Fibroblast of mammary gland (primary cell): ENCODE measurements at places on chromosomes 2 and 18.

DNA sequence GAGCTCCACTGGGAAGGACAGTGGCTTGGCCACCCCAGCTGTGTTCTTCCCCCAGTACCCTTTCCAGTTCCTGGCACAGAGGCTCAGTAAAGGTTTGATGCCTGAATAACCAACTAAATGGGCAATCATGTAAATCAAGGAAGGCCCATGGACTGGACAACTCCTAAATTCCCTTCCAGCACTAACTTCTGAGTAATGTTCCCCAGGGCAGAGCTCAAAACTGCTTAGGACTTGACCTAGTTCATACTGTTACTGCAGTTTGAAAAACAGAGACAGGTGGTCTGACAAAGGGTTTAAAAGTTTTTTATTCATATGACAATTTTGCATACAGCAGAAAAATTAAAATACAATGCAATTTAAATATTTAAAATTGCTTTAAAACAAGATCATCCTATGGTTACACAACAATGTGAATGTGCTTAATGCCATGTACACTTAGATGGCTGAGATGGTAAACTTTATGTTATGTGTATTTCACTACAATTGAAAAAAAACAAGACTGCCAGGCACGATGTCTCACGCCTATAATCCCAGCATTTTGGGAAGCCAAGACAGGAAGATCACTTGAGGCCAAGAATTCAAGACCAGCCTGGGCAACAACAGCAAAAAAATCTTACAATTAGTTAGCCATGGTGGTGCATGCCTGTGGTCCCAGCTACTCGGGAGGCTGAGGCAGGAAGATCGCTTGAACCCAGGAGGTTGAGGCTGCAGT lies 26.2 kb downstream of the PCBP1 start:
- DNase-seq = no peak

DNA sequence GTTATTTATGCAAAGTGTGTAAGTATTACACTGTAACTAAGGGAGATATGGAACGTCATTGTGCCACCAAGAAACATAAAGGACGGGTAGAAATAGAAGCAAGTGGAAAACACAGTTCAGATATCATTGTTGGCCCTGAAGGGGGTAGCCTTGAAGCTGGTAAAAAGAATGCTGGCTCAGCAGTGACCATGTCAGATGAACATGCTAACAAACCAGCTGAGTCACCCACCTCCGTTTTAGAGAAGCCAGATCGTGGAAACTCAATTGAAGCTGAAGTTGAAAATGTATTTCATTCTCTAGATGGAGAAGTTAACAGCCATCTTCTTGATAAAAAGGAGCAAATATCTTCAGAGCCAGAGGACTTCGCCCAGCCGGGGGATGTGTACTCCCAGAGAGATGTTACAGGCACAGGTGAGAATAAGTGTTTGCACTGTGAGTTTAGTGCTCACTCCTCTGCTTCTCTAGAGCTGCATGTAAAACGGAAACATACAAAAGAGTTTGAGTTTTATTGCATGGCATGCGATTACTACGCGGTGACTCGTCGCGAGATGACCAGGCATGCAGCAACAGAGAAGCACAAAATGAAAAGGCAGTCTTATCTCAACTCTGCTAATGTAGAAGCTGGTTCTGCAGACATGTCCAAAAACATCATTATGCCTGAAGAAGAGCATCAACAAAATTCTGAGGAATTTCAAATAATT lies 36.1 kb downstream of the ZNF407 start:
- DNase-seq = no peak

DNA sequence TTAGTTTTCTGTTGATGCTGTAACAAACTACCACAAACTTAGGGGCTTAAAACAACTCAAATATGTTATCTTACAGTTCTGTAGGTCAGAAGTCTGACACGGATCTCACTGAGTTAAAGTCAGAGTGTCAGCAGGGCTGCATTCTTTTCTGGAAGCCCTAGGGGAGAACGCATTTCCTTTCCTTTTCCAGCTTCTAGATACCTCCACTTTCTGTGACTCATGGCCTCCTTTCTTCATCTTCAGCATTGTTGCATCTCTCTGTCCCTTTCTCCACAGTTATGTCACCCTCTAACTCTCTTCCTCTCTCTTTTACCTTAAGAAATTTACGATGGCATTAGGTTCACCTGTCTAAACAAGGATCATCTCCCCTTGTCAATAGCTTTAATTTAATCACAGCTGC lies 13.3 kb upstream of the PPP4R1 start:
- peak; percentile 48 for DNase-seq

DNA sequence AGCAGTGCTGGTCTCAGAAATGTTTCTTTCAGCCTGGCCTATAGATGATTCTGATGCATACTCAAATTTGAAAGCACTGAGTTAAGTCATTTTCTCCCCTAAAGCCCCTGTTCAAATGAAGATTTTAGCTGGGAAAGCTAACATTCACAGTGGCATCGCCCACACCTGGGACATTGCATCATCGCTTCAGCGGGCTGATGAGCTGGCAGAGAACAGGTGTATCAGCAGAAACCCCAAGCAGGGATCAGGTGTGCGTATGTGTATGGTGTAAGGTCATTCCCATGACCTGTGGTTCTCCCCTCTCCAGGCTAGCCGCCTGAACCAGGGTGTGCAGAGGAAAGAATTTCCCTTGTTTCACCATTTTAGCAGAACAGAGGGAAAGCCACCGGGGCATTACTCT lies 56.3 kb downstream of the EPAS1 start:
- no peak for DNase-seq

- no peak for DNase-seq
Observed at GRCh38 chr2:143908843-143909242, 611.1 kb downstream of the ZEB2 start.

DNA sequence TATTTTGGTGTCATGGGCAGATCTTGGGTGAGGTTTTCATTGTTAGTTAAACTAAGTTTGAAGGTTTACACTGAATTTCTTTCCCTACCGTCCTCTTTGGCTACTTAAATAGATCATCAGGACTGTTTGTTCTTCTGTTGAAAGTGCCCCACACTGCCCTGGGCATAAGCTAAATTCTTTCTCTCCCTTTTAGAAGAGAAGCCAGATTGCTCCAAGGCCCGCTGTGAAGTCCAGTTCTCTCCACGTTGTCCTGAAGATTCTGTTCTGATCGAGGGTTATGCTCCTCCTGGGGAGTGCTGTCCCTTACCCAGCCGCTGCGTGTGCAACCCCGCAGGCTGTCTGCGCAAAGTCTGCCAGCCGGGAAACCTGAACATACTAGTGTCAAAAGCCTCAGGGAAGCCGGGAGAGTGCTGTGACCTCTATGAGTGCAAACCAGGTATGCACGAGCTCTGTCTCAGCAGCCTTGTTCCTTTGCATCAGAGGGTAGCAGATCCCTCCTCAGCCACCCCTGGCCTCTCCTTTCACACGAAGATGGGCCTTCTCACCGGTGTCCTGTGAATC lies 85.6 kb downstream of the CRIM1 start:
- no peak for DNase-seq

DNA sequence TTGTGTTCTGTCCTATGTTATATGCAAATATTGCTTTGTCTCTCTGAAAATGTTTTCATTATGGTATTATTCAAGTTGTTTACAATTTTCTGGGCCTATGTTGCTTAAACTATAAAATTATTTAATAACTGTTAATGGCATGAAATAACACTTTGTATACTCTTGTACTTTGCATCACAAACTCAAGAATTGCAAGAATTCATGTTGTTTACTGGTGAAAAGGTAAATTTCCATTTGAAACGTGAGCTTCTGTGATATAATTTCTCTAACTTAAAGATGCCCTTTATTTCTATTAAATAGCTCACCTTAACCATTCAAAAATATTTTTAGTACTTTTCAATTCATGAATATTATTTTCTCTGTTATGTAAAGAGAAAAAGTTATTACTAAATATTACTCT lies 1504.2 kb downstream of the SUCLG1 start:
- DNase-seq = no peak

DNA sequence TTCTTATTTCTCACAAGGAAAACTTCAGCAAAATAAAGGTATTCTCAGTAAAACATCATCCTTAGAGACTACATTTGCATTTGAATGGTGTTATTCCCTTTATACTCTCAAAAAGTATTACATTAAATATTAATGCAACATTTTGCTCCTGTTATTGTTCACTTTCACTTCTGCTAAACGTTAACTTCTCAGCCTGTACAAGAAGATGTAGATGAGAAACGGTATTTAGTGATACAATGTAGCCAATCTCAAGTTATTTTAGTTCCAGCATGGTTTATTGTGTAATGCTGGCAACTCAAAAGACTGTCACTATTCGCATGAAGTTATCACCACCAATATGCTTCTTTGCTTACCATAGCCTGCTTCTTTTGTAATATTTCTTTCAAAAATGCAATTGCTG lies 514.1 kb downstream of the CPS1 start:
- no peak for DNase-seq

- no peak for DNase-seq
Observed at GRCh38 chr2:109649736-109650695, 35.9 kb downstream of the SOWAHC start.

DNA sequence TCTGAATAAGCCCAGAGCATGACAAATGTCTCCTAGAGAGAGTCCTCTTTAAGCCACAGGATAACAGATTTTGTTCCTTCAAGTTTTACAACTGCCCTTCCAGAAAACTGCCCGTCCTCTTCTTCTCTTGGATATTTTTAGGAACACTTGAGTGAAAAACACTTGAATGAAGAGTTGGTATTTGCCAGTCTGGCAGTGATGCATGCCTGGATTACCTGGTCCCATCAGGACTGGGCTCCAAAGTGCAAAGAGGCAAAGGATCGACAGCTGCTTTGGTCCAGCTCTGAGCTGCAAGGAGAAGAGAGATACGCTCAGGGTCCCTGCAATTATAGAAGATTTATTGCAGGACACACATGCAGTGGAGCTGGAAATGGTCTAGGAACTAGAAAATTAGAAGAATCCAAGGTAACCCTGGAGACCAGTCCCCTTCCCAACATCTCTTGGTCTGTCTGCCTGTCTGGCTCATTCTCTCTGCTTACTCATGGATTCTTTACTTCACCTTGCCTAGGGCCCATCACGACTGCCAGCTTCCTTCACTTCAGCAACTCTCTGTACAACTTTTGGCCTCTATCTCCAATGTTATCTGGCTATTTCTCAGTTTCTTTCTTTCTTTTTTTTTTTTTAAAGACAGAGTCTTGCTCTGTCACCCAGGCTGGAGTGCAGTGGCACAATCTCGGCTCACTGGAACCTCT lies 112.1 kb upstream of the SIX2 start:
- no peak for DNase-seq

DNA sequence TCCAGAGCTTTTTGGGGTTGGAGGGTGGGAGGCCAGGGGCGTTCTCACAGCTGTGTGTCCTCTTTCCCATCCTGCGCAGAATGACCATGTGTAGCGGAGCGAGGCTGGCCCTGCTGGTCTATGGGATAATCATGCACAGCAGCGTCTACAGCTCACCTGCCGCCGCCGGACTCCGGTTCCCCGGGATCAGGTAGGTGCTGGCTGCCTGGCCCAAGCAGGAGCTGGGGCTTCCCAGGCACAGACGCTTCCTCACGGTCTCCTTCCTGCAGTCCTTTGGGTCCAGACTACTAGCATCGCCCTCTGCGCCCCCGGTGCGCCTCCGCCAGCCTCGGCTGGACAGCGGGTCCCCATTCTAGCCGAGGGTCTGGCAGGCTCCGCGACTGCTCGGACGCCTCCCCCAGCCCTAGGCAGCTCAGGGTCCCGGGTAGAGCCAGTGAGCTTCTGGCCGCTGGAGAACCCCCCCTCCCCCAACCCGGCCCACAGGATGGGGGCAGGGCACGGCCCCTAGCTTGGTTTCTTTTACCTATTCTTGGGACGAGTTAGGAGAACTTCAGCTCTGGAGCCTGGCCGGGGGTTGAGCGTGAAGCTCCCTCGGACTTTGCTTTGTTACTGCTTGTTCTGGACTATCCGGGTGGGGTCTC lies 756 bp downstream of the ADCYAP1 start:
- no peak for DNase-seq

GRCh38 chr18:55464581-55464980 lies 123.4 kb downstream of the TCF4 start:
- no peak for DNase-seq

DNA sequence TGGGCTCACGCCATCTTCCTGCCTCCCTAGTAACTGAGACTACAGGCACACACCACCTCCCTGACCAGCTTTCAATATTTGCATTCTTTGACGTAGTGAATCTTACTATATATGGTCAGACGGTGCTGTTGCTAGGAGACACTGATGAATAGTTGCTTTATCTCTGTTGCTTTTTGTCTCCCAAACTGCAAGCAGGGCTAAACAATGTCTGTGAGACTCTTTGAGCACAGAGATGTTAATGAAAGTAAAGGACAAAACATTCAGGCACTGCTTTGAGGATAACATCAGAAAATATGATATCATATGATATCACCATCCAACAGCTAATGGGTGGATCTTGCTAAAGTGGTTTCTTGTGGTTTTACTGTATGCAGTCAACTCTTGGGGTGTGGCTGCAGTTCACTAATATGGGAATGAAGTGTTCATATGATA lies 43.0 kb downstream of the EMILIN2 start:
- no peak for DNase-seq

DNA sequence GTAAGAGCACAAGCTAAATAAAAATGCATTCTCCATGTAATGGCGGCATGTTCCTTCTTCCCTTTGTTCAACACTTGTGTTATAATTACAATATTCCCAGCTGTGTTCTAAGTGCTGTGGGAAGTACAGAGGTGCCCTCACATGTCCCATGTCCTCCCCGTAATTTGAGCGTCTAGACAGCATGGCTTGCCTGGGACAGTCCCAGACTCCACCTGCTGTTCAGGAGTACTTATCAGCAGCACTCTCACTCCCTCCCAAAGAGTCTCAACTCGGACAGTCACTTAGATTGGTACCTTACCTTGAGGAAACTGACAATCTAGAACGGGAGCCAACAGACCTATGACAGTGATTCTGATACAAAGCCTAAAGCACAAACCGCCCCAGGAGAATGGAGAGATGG lies 370.5 kb downstream of the EIPR1 start:
- no peak for DNase-seq

GRCh38 chr2:53768242-53768542 lies 588 bp downstream of the CHAC2 start:
- DNase-seq = peak; percentile 33

- peak; percentile 91 for DNase-seq
Observed at GRCh38 chr2:151306621-151307020, 17.2 kb upstream of the NMI start.

DNA sequence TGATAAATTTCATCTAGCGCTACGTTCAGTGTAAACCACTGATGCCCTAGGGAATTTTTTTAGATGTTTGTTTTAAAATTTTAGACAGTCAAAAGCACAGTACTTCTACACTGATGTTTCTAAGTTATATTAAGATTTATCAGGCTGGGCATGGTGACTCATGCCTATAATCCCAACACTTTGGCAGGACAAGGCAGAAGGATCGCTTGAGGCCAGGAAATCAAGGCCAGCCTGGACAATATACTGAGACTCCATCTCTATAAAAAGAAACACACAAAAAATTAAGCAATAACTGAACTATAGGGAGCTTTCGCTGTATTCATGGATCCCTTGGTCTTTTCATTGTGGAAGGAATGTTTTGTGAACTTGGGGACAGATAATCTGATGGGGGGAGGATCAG lies 50.6 kb upstream of the MAPRE2 start:
- peak; percentile 56 for DNase-seq

- no peak for DNase-seq
Observed at GRCh38 chr18:54743605-54743995, 84.7 kb upstream of the RAB27B start.
